SK-N-MC (cell line): ENCODE measurements at places on chromosomes 6 and 20.

DNA sequence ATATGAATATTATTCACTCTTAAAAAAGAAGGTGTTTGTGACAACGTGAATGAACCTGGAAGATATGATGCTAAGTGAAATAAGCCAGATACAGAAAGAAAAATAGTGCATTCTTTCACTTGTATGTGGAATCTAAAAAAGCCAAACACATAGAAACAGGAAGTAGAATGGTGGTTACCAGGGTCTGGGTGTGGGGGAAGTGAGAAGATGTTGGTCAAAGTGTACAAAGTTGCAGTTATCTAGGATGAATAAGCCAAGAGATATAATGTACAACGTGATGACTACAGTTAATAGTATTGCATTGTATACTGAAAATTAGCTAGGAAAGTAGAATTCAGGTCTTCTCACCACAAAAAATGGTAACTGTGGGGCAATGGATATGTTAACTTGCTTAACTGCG is 151.1 kb upstream of the HCRTR2 start:
- DNase-seq = no peak

DNA sequence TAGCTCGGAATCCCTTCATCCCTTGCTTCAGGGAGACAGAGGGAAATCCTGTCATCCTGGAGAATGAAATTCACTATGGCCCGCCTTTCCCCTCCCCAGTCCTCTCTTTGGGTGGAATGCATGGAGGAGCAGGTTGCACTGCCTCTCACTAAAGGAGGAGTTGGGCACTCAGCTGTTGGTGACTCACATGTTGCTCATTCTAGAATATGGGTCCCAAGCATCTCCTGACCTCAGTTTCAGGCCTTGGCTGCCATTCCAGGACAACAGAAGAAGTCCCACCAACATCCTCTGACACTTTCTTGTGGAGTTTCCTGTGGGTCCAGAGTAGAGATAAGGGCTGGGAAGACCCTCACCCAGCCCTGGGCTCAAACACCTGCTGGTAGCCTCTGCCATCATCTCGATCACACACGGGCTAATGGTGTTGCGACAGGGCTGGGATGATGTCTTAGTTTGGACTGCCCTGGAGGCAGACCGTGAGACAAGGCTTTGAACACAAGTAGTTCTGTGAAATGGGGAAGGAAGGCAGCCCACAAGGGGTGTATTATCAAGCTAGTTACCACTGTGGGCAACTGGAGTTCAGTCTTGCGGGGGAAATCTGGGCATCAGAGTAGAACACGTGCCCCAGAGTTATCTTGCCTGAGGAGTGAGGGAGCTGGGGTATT is 52.4 kb upstream of the RNF24 start:
- DNase-seq = no peak

GRCh38 chr6:17045581-17046322 is 56.1 kb upstream of the STMND1 start:
- DNase-seq = no peak

- no peak for DNase-seq
Measured at GRCh38 chr6:160259143-160259425, 463 bp upstream of the SLC22A2 start.

- DNase-seq = no peak
Measured at GRCh38 chr6:34584694-34585093, 28.6 kb upstream of the SPDEF start.

DNA sequence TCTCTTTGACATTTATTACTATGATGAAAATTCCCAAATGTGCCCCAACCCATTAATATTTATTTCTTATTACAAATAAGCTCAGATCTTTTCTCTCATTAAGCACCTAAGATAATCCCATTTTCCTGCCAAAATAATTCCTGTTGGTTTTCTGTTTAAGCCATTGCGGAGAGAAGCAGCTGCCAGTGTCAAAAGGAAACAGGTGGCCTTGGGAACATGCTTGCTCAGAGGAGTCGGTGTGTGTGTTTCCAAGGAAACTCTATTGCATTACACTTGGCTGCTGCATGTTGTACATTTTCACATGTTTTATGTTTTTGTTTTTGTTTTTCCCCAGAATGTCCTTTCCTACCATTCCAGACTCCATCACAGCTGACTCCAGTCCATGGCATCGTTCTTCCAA is 56.4 kb downstream of the CD24 start:
- no peak for DNase-seq

- no peak for DNase-seq
Measured at GRCh38 chr6:153960281-153960680, 78.8 kb upstream of the OPRM1 start.

- no peak for DNase-seq
Measured at GRCh38 chr20:15951658-15952057, 621.6 kb downstream of the KIF16B start.

DNA sequence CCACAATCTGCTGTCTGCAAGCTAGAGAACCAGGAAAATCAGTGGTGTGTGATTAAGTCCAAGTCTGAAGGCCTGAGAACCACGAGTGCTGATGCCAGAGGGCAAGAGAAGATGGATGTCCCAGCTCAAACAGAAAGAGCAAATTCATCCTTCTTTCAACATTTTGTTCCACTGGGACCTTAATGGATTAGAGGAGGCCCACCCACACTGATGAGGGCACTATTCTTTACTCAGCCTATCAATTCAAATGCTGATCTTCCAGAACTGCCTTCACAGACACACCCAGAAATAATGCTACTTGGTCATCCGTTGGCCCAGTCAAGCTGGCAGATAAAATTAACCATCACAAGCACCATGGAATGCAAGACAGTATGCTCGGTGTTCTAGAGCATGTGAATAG is 226.6 kb upstream of the SASH1 start:
- DNase-seq = no peak

- no peak for DNase-seq
Measured at GRCh38 chr20:39880890-39881289, 808.1 kb downstream of the MAFB start.

DNA sequence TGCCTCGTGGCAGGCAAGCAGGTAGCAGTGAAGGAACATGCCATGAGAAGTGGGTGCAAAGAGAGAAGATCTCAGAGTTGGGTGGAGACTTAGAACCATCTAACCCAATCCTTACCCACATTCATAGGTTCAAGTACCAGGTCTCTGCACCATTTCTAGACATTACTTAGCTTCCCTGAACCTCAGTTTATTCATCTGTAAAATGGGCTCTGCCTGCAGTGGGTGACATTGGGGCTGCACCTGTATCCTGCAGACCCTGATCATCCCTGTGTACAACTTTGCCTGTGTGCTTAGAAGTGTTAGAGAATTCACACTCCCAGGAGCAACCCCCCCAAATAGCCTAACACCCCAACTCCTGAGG is 42.7 kb downstream of the SNX5 start:
- DNase-seq = no peak

DNA sequence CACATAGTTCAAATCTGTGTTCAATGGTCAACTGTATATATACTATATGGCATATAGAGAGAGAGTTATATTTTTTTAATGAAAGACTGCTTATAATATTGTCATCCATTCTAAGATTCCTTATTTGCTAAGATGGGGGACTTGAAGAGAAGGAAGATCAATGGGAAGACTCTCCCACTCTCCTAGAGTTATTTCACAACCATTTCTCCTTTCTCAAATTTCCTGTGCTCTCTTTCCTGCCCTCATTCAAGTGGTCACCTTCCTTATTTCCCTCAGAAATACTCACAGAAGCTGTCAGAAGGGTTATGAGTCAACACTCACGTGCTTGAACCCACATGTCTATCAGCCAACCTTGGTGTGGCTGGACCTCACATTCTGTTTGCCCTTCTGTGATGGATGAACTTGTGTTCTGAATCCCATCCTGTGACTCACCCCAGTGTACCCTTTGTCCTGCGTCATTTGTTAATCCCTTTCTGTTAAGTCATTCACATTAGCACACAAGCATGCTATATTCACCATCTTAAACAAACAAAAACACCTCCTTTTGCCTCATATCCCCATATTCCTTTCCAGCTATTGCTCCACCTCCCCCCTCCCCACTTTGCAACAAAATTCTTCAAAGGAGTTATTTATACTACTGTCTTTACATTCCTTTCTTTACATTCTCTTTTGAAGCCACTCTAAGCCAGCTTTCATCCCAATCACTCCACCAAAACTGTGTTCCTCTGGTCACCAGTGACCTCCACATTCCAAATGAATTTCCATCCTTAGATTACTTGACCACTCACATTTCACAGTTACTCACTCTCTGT is 279.3 kb upstream of the TCF21 start:
- no peak for DNase-seq

DNA sequence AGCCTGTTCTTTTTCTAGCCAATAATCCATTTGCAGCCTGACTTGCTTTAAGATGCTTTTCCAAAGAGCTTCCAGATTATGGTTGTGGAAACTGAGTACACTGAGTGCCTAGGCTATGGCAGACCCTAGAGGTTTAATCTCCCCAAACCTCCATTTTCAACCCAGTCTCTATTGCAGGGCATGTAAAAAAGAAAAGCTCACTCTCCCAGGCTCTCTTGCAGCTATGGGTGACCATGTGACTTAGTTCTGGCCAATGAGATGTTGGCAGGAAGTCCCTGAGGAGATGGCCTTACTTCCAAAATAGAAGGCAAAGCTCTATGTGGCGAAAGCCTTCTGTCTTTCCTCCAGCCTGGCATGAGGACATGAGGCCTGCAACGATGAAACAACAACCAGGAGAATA is 3.8 kb downstream of the PDRG1 start:
- DNase-seq = no peak

GRCh38 chr20:41359541-41360011 is 7.0 kb downstream of the EMILIN3 start:
- DNase-seq = no peak

GRCh38 chr6:85041376-85041775 is 277.0 kb upstream of the TBX18 start:
- no peak for DNase-seq
